ENCODE measurements at places on chromosomes 13 and 19.
A peak's percentile ranks its signal among the peaks of the same experiment; 100 is the strongest.

DNA sequence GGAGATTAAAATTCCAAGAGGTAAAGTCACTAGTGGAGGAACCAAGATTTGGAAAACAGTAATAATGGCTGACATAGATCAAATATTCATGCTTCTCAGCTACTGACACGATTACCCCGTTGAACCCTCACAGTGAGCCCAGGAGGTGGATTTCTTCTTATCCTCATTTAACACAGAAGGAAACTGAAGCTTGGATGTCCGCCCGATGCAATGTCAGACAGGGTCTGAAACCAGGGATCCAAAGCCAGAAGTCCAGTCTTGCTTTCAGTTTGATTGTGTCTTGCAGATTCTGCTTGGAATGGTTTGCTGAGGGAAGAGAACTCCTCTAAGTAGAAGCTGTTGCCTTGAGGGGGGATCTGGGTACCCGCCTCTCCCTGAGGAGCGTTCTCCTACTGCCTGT lies 404.7 kb downstream of the KCNRG start:
- DNase-seq, result no peak

DNA sequence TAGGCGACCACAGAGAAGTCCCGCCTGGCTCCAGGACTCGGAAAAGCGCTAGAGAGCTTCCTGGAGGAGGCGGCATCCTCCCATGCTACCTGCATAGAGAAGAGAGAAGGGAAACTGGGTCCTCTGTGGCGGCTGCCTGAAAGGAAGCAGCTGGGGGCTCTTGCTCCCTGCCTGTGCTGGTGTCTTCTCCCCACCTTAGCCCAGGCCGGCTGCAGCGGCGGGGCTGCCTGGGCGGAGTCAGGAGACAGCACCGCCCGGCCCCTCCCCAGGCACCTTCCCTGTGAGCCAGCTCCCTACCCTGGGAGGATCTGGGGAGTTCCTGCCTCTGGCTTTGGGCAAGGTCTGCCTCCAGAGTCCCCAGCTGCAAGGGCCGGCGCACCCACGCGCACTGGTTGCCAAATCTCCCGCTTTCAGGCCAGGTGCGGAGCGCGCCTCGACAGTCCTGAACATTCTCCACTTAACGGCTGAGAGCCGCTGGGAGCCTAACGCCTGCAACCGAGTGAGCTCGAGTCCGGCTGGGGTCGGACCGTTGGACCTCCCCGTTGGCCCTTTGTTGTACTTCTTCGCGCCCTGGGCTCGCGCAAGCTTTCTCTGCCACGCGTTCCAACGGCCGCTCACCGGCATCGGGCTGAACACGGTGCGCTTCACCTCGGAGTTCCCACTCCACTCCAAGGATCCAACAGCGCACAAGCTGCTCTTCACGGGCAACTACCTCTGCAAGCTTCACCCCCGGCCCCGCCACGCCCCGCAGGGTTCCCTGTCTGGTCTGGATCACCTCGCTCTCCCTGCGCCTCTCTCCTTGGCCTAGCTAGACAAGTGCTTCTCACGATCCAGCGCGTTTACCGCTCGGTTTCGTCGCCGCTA lies 21.8 kb upstream of the ZNF30 start:
- no peak for DNase-seq

DNA sequence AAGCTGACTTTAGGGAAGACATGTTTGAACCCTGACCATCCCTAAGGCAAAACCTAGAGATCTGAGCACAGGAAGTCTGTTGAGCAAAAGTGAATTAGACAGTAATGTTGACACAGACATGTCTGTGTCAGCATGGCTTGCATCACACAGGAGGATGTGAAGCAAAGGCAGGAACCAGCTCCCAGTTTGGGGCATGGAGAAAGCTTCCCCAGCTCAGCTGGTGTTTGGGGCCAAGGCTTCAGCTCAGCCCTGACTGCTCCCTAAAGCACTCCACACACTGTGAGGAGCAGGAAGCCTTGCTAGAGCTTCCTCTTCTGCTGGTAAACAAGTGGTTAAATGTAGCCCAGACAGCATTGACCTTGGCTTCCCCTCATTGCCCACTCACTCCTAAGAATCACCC lies 153.8 kb upstream of the UBL3 start:
- DNase-seq, result peak; percentile 77

GRCh38 chr19:35511337-35511736 lies 2.1 kb downstream of the DMKN start:
- no peak for DNase-seq

GRCh38 chr19:10553943-10554381 lies 10.3 kb downstream of the ATG4D start:
- DNase-seq, result no peak

GRCh38 chr19:44816301-44816700 lies 7.4 kb downstream of the BCAM start:
- no peak for DNase-seq

GRCh38 chr19:44883922-44884321 lies 7.1 kb upstream of the TOMM40 start:
- peak; percentile 80 for DNase-seq

DNA sequence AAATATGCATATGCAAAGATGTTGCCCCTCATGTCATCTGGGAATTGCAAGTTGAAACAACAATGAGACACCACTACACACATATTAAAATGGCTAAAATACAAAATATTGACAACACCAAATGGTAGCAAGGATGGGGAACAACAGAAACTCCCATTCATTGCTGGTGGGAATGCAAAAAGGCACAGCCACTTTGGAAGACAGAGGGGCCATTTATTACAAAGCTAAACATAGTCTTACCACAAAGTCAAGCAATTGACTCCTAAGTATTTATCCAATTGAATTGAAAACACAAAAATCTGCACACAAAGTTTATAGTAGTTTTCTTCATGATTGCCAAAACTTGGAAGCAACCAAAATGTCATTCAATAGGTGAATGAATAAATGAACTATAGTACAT lies 6.1 kb upstream of the SERPINE3 start:
- DNase-seq, result no peak

DNA sequence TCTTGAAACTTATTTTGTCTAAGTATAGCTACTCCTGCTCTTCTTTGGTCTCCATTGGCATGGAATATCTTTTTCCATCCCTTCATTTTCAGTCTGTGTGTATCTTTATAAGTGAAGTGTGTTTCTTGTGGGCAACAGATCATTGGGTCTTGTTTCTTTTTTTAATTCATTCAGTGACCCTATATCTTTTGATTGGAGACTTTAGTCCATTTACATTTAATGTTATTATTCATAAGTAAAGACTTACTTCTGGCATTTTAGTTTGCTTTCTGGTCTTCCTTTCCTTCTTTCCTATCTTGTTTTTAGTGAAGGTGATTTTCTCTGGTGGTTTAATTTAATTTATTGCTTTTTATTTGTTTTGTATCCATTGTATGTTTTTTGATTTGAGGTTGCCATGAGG lies 19.8 kb downstream of the CD70 start:
- no peak for DNase-seq

Measured in EH (cell line).